GM10248 (cell line): ENCODE measurements at places on chromosomes 4 and X.

DNA sequence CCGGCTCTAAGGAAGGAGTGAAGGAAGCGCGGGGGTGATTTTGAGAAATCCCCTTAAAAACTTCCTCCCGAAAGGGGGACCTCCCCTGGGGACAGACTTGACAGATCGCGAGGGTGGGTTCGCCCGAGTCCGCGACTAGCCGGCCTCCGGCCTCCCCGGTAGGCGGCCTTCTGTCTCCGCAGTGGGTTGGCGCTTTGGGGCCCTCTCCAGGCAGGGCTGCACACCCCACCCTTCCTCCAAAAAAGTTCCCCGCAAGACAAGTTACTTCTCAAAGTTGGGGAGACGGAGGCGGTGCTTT is 24.8 kb downstream of the HOPX start:
- DNase-seq = peak; percentile 48

GRCh38 chr4:59838236-59838635 is 1361.9 kb upstream of the ADGRL3 start:
- DNase-seq = no peak

DNA sequence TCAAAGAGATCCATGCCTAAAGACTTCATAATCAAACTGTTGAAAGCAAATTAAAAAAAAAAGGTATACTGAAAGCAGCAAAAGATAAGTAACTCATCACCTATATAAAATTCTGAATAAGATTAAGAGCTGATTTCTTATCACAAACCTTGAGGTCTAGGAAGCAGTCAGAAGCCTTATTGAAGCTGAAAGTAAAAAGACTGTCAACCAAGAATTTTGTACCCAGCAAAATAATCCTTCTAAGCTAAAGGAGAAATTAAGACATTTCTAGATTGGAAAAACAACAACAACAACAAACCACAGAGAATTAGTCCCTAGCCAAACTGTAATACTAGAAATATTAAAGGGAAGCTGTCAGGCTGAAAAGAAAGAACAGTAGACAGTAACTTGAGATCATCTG is 622.9 kb downstream of the PCDH7 start:
- no peak for DNase-seq

DNA sequence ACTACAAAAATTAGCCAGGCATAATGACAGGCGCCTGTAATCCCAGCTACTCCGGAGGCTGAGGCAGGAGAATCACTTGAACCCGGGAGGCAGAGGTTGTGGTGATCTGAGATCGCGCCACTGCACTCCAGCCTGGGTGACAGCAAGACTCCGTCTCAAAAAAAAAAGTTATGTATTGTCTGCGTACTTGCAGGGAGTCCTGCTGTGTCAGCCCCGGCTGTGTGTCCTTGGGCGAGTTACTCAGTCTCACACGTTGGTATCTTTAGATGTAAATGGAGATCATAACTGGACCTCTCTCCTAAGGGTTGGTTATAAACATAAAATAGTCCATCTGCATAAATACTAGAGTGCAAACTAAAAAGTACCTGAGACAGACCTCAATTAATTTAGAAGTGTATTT is 22.7 kb upstream of the TBC1D14 start:
- no peak for DNase-seq
